ENCODE measurements at places on chromosomes 2 and 18.

DNA sequence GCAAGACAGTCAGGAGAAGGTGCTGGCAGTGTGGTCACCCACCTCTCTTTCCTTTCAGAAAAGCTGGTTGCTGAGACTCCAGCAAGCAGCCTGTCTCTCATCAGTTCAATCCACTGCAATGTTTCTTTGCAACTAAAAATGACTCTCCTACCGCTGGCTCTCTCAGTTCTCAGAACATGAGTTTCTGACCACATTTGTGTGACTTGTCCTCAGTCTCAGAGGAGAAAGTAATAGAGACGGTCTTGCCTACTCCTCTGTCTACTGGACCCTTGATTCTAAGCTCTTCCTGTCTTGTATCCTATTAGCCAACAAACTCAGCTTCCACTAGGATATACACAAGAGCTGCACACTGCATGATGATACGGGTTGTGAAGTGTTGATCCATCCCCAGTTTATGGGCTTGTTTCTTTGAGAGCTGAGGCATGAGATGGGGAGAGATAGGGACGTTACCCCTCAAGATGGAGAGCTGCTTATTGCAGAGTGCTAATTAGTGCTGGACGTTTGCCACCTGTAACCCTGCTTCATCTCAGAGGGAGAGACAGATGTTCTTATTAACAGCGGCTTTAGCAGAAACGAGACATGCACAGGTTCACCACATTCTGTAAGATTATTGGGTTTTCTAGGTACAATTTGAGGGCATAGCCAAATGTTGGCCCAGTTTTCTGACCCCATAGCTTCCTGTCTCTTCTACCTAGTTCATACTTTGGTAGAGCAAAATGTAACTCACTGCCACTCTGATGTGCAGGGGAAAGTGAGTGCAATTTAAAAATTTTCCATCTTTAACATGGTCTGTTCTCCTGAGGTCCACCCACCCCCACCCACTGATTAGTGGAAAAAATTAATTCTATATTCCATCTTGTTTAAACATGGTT is 32.4 kb upstream of the YWHAQ start:
- H3K36me3 ChIP-seq, result no peaks in the 10 kb centered on the region
- H3K27ac ChIP-seq, result no peak overlapping the region
- no peak for DNase-seq

GRCh38 chr2:231621051-231621879 is 28.6 kb downstream of the TEX44 start:
- H3K36me3 ChIP-seq, result no peaks in the 10 kb centered on the region
- H3K27ac ChIP-seq, result peak overlapping the region; percentile 98
- H3K4me3 ChIP-seq, result peak overlapping the region; percentile 35
- no peaks in the 10 kb centered on the region for H3K27me3 ChIP-seq
- H3K4me1 ChIP-seq, result peaks cover 4% of the 10 kb centered on the region

DNA sequence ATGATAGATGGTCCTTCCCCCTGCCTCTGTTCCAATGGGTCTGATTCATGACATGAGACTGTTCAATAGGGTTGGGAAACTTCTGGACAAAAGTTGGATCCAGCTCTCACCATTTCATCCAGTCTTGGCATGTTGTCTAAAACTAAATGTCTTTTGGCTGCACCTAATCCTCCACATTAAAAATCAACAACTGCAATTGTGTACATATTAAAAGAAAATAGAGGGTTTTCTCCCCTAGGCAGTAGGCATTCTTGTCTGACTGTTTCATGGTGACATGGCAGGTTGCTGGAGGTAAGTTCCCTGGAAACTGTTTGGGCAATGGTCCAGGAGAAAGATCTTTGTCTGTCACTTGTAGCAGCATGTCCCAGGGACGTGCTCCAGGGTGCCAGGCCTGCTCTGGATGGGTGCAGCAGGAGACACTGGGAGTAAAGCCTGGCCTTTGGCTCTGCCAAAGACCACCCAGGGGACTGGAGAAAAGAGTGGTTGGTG is 135.8 kb downstream of the TCF4 start:
- H3K4me3 ChIP-seq, result no peak overlapping the region
- H3K36me3 ChIP-seq, result no peaks in the 10 kb centered on the region
- peak; percentile 22 for DNase-seq
- H3K27me3 ChIP-seq, result no peaks in the 10 kb centered on the region

DNA sequence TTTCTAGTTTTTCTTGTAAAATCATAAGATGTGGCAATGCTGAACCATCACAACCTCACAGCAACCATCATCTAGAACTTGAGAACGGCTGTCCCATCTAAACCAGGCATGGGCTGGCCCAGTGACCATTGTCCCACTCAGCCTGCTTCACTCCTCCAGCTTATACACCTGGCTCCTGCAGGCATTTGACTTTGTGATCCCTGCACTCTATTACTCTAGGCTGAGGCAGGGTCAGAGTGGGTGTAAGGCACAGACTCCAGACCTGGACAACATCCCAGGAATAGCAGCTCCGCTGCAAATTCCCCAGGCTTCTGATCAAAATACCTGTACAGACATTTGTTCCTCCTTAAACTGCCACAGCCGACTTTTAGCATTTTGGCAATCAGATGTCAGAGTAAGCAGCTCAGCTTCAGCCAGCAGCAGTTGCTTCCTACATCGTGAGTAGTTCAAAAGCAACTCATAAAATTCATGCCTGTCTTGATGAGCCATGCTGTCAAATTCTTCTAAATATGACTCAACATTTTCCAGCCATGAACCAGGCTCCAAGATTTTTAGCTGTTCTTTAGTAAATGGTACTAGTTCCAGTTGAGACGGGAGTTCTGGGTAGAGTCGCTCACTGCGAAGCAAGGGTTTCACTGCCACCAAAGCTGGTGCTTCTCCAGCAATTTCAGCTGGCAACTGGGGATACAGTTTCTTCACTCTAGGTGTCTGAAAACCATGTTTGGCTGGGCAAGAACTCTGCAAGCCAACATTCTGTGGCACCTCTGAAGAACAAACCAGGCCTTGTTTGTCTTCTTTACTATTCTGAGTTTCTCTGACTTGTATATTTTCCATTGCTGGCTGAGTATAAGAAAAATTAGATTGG is 12.8 kb downstream of the EPG5 start:
- no peak overlapping the region for H3K4me3 ChIP-seq
- no peak overlapping the region for H3K27ac ChIP-seq
- no peaks in the 10 kb centered on the region for H3K4me1 ChIP-seq
- H3K36me3 ChIP-seq, result peaks cover 10% of the 10 kb centered on the region
- no peaks in the 10 kb centered on the region for H3K27me3 ChIP-seq
- no peak for DNase-seq

DNA sequence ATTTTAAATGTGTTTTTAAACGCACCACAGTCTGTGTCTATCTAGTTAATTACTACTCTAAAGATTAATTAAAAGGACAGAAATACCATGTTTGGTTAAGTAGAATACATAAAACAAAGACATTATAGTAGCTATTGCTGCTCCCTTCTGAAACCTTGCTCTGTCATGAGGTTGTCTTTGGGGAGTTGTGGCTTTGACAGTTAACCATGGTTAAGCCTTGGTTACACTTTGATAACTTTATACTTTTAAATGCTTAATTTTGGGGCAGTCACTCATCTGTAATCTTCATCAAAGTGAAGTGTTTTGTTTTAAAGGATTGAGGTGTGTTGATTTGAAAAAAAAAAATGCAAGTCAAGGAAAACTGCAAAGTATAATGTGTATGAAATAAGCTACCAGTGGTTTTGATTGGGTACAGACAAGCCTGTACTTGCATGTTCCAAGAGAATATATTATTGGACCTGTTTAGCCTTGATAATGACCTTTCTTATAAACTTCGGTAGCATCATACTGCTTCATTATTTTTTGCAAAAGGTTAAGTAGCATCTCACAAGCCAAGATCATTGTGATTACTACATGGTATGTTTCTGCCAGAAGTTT is 29.8 kb upstream of the TBR1 start:
- H3K27me3 ChIP-seq, result no peaks in the 10 kb centered on the region
- DNase-seq, result no peak
- H3K4me1 ChIP-seq, result no peaks in the 10 kb centered on the region

- H3K27ac ChIP-seq, result no peak overlapping the region
- DNase-seq, result no peak
- no peaks in the 10 kb centered on the region for H3K27me3 ChIP-seq
- no peaks in the 10 kb centered on the region for H3K36me3 ChIP-seq
- H3K4me1 ChIP-seq, result no peaks in the 10 kb centered on the region
- H3K4me3 ChIP-seq, result no peak overlapping the region
Observed at GRCh38 chr2:241762933-241763369, 13.7 kb upstream of the GAL3ST2 start.

DNA sequence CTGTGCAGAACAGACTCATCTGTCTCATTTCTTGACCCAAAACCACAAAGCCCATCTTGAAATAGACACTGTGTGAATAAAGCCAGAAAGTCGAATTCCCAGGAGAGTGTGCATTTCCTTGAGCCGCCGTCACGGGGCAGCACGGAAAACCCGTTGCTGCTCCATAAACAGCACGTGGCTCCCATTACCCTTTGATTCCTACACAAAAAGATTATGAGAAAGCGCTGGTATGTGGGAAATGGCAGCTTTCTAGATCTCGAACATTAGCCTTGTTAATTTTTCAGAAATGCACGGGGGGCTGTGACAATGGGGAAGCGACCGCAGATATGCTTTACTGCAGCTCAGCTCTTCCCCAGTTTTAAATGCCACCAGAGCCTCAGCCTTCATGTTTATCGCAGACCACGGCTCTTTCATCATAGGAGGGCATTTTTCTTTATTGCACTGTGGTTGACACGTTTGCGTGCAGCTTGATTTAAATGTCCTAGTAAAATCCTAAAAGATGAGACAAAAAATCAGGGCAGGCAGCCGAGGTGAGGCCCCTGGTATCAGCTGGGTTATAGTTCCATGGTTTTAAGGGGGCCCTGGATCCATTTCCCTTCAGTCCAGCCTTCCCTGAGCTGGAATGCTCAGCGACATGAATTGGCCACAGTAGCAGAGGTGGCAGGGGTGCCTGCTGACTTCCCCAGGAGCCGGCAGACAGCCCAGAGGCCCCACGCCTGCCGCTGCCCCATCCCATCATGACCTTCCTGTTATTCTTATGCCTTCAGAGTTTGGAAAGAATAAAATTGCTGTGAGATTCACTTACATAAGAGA is 249.3 kb downstream of the NDUFA10 start:
- no peak overlapping the region for H3K27ac ChIP-seq
- no peaks in the 10 kb centered on the region for H3K36me3 ChIP-seq
- no peaks in the 10 kb centered on the region for H3K27me3 ChIP-seq

GRCh38 chr18:9157806-9158205 is 21.2 kb downstream of the ANKRD12 start:
- H3K27me3 ChIP-seq, result no peaks in the 10 kb centered on the region
- DNase-seq, result no peak
- H3K4me1 ChIP-seq, result peaks cover 3% of the 10 kb centered on the region
- H3K4me3 ChIP-seq, result no peak overlapping the region
- no peak overlapping the region for H3K27ac ChIP-seq

GRCh38 chr2:95273566-95274290 is 521 bp upstream of the PROM2 start:
- H3K4me1 ChIP-seq, result no peaks in the 10 kb centered on the region
- no peaks in the 10 kb centered on the region for H3K36me3 ChIP-seq
- H3K4me3 ChIP-seq, result no peak overlapping the region
- DNase-seq, result no peak
- H3K27me3 ChIP-seq, result no peaks in the 10 kb centered on the region
- H3K27ac ChIP-seq, result peak overlapping the region; percentile 92

DNA sequence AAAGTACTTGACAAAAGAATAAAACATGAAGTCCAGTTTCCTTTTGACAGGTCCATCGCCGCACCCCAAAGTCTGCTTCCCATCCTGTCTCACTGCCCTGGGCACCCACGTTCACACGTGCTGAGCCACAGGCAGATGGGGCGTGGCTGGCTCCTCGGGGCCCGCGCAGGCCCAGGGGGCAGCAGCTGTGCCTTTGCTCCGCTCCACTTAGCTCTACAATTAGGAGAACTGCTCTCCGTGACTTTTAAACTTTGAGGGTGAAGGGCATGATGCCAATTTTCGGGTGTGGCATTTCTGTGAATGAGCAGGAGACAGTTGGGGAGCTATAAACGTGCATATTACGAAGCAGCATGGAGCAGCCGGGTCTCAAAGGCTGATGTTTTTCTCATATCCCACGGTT is 152.4 kb downstream of the TDRD15 start:
- DNase-seq, result no peak
- no peaks in the 10 kb centered on the region for H3K36me3 ChIP-seq
- H3K27ac ChIP-seq, result no peak overlapping the region

GRCh38 chr18:48931680-48932461 is 18.9 kb downstream of the SMAD7 start:
- H3K36me3 ChIP-seq, result no peaks in the 10 kb centered on the region
- DNase-seq, result no peak
- H3K4me3 ChIP-seq, result no peak overlapping the region
- peak overlapping the region; percentile 89 for H3K27ac ChIP-seq
- H3K4me1 ChIP-seq, result peaks cover 16% of the 10 kb centered on the region

DNA sequence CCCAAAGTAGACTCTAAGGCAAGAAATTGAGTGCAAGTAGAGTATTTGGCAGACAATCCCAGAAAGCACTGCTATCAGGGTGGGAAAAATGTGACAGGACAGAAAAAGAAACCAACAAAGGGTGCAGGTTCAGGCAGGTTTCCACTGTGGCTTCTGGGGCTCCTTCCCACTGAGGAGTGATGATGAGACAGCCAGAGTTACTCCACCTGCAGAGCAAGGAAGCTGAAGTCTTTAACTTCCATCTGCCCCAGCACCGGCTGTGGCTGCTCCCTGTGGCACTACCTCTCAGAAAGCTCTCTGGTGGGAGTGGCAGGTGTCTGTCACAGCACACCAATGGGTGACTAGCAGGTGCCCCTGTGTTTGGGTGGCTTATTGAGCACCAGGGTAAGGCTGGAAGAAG is 37.6 kb upstream of the ACKR3 start:
- H3K27ac ChIP-seq, result no peak overlapping the region
- no peaks in the 10 kb centered on the region for H3K36me3 ChIP-seq
- DNase-seq, result no peak
- no peak overlapping the region for H3K4me3 ChIP-seq

DNA sequence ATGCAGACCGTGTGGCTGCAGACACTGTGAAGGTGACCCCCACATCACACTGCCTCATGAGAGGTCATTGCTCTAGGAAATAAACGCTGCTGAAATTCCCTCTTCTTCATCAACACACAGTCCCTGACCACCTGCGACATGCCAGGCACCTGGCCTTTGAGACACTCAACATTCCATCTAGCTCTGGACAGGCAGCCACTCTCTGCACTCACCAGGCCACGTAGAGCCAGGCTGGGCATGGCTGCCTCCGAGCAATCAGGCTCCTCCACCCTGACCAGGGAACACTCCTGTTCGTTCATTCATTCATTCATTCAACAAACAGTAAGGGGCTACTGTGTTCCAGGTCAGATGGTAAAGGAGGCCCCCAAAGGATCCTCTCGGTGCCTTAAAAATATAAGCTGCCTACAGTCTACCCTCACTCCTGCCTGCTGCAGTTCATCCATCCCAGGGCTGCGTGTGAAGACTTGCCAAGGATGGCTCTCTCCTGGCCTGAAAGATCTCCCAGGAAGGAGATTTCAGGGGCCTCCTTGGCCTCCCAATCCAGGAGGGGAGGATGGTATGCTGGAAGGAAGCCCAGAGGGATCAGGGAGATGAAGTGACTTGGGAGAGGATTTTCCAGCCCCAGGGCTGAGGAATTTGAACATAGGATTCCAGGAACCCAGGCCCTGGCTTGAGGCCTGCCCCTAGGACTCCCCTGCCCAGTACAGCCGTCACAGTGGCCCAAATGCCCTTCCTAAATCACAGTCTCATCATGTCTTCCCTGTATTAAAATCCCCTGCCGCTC is 66.7 kb downstream of the TNS1 start:
- H3K4me3 ChIP-seq, result peak overlapping the region; percentile 76
- DNase-seq, result no peak
- H3K36me3 ChIP-seq, result no peaks in the 10 kb centered on the region

- peaks cover 11% of the 10 kb centered on the region for H3K4me1 ChIP-seq
- no peak for DNase-seq
- H3K27me3 ChIP-seq, result no peaks in the 10 kb centered on the region
- H3K27ac ChIP-seq, result peak overlapping the region; percentile 99
- H3K4me3 ChIP-seq, result peak overlapping the region; percentile 99
Observed at GRCh38 chr2:173962583-173963110, 2.5 kb downstream of the SP3 start.
